ENCODE measurements at places on chromosomes 4 and X. TPM values are rescaled to one million over a fixed set of nuclear protein-coding genes. Genes with fewer than 3 reads are reported as not detected.

Gene GPR119
- total RNA-seq = 1.8 TPM

Gene CRMP1
- total RNA-seq = 1.6 TPM

Gene NDNF
- total RNA-seq = 0.66 TPM

Gene FAM184B
- total RNA-seq = not detected

Gene PROM1
- 23.7 TPM for total RNA-seq

Gene NPFFR2
- not detected for total RNA-seq

GRCh38 chr4:38177035-38177546, 216.9 kb downstream of the PTTG2 start:
- DNase-seq = peak; percentile 59

DNA sequence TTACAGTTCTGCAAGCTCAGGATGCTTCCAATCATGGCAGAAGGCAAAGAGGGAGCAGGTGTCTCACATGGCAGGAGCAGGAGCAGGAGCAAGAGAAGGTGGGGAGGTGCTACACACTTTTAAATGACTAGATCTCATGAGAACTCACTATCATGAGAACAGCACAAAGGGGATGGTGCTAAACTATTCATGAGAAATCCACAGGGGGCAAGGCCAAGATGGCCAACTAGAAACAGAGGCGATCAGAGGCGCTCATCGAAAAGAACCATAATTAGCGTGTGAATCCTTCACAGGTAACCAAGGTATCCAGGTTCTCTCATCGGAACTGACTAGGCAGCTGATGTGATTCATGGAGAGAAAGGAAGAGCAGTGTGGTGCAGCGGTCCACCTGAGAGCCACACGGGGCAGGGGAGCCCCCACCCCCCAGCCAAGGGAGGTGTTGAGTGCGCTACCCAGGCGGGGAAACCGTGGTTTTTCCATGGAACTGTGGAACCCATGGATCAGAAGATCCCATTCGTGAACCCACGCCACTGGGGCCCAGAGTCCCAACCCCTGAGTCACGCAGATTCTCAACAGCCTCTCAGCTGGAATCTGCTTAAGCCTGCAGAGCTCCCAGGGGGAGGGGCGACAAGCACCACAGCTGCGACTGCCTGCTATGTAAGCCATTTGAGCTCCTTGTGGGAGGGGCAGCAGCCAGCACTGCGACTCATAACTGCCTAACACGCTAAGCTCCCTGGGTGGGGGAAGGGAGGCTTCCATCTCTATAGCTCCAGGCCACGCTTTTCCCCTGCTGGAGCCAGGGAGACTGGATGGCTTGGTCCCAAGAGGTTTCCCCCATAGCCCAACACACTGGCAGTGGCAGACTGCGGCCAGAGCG, 46.7 kb downstream of the FGF16 start:
- DNase-seq = no peak

DNA sequence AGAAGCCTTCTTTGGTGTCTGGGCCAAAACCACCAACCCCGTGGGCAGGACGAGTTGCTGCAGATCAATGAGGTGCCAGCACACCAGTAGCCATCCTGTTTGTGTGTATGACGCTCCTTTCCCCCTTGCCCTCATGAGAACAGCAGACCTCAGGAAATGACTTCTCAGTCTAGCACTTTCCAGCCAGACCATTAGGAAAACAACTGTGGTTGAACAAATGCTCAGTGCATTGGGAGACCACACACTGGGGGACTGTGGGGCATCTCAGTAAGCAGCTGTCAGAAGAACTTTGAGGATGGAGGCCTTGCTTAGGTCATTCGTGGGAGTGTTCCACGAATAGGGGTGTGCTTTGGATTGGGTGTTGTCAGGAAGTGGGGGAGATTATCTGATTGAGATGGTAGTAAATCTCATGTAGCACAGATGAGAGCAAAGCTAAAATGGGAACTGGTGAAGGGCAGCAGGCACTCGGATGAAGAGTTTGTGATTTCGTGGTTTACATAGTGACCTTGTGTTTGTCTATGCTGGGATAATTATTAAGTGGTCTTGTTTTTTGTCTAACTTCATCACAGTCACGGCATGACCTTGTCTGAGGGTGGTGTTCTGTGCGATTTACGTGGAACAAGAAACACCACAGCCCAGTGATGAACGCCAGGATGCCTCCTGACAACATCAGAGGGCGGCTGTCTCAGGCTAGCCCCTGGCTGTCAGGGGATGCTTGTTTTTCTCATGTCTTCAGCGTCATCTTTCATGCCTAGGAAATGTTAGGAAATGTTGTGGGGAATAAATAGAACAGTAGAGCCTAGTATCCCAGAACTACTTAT, 70.1 kb downstream of the USP46 start:
- no peak for DNase-seq

GRCh38 chr4:4727536-4727935, 131.9 kb upstream of the MSX1 start:
- no peak for DNase-seq

GRCh38 chr4:6074758-6075157, 56.5 kb upstream of the C4orf50 start:
- DNase-seq = no peak
